ENCODE measurements at places on chromosomes 12 and 14. TPM values are rescaled to one million over a fixed set of nuclear protein-coding genes. Genes with fewer than 3 reads are reported as not detected.

- DNase-seq: no peak
Observed at GRCh38 chr12:68170726-68171125, 11.2 kb upstream of the IFNG start.

DNA sequence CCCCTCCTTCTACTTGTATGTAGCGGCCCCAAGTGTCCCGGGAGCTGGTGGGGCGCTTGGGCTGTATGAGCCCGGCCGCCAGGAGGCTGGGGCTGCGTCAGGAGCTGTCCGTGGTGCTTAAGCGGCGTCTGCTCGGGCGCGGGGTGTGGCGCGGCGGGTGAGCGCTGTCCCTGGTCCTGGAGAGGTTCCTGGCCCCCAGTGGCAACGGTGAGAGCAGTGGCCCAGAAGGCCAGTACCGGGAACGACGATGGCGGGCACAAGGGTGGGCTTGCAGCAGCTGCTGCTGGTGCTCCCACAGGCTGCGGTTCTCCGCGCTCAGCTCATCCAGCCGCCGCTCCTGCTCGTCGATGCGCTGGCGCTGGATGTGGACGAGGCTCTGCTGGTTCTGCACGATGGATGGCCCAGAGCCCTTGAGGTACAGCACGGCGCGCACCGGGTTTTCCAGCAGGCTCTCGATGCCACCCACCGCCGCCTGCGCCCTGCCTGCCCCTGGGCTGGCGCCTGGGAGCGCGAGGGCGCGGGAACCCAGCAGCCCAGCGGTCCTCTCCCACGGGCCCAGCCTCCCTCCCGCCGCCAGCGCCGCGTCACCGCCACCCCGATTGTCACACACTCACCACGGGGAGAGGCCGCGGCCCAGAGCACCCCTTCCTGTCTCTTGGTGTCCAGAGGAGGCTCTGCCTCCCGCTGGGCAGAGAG, 41.9 kb upstream of the FKBP4 start:
- DNase-seq: peak; percentile 12

DNA sequence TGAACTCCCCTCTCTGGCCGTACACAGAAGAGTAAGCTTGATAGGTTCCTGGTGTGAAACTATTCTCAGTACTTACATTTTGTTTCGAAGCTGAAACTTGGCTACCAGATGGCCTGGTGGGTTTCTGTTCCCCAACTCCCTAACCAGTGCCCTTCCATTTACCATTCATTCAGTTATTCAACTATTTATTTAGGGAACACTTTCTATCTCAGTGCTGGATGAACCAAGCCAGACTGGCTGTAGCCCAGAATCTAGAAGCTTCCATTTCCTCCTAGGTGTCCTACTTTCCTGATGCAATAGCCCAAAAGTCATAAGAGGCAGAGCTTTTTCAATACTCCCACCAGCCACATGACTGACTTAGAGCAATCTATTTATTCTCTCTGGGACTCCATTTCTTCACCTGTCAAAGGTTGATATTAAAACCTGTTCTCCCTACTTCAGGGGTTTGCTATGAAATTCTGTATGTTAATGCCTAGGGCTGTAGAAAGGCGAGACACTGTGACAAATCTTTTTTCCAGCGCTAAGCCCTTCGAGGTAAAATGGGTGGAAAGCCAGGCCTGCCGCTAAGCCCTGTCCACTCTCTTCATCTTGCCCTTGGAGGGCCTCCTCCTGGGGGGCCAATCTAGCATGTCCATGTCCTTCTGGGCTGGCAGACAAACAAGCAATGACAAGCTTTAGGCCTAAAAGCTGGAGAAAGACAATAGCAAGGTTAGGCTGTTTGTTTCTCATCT, 8.1 kb upstream of the IRF2BPL start:
- no peak for DNase-seq

DNA sequence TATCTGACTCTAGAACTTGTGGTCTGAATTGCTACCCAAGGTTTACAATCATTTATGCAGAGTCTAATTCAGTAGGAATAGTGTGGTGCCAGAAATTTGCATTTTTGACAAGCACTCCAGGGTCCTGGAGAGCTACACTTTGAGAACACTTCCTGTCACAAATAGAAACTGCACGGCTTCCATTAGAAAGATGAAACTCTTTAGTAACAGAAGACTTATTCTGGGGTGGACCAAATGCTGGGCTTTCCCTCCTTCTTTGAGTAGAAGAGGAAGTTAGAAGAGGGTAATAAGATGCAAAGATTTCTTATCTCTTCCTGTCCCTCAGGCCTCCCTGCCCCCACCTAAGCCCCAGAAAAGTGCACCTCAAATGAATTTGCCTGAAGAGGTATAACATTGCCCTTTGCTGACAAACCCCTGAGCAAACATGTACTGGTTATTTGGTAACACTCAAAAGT, 28.4 kb downstream of the DGLUCY start:
- no peak for DNase-seq

DNA sequence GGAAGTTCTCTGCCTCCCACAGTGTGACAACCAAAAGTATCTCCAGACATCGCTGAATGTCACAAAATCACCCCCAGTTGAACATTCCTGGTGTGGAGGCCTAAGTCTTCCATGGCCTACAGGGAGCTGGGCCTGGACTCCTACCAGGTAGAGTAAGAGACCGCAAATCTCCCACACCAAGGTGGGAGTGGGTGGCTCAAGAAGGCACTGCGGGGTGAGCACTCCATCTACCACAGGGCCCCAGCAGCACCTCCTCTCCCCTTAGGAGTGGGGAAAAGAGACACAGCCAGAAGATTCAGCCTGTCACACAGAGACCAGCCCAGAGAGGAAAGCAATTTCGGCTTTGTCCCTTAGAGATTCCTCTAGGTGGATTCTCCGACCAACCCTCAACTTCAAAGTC, 25.5 kb downstream of the LRTM2 start:
- DNase-seq: no peak

GRCh38 chr14:91753501-91754128, 21.7 kb upstream of the CATSPERB start:
- no peak for DNase-seq

DNA sequence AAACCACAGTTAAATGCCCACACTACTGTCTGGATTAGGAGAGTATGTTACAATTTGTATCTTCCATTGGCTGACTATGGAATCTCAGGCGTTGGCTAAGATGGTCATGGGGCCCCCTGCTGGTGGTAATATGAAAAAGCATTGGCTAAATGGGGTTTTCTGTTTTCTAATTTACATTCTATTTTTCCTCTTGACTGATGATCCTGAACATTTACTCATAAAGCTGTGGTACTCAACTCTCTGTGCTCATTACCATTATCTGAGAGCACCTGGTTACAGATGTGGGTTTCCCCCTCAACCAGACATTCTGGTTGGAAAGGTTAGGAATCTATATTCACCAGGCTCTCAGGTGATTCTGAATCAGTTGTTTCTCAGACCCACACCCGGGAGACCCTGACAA, 64.8 kb downstream of the WSCD2 start:
- DNase-seq: peak; percentile 29

- DNase-seq: no peak
Observed at GRCh38 chr12:57766464-57767304, at the start of gene CYP27B1. TSS of gene CYP27B1 (minus strand) at chr12:57767078. CDS start at chr12:57767041, 37 bp downstream.

GRCh38 chr12:26976687-26977086, 37.5 kb downstream of the TM7SF3 start:
- no peak for DNase-seq

DNA sequence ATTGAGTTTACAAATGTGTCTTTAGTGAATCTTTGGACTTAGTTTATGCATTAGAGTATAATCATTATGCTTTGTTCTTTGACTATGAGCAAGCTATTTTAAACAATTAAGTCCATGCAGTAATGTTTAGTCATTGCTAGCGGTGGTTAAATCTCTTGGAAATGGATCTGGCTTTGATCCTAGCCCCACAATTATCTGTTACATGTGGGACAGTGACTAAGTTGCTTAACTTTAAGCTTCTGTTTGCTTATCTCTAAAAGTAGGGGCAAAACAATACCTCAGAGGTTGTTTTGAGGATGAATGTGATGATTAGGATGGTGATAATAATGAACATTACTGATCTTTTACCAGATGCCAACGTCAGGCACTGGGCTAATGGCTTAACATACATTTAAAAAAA, 124.2 kb downstream of the NPAS3 start:
- no peak for DNase-seq

- no peak for DNase-seq
Observed at GRCh38 chr14:24123424-24124417, 6.7 kb upstream of the FITM1 start.

TAS2R50 gene
- 1.2 TPM for total RNA-seq

LRRK2 gene
- 0.13 TPM for total RNA-seq

KRT6C gene
- total RNA-seq: not detected

HOXC12 gene
- total RNA-seq: not detected

TMEM30B gene
- 0.13 TPM for total RNA-seq

PTGER2 gene
- not detected for total RNA-seq

SP1 gene
- total RNA-seq: 32.0 TPM

DHRS1 gene
- total RNA-seq: 9.1 TPM

OR6C4 gene
- not detected for total RNA-seq

PTPRR gene
- total RNA-seq: under 0.01 TPM

RD3L gene
- not detected for total RNA-seq
